HepG2 (cell line): ENCODE measurements at places on chromosomes 13 and 19. TPM values are rescaled to one million over a fixed set of nuclear protein-coding genes. Genes with fewer than 3 reads are reported as not detected.

KLF5 gene
- polyA plus RNA-seq = 7.1 and 9.2 TPM in 2 replicates

DNA sequence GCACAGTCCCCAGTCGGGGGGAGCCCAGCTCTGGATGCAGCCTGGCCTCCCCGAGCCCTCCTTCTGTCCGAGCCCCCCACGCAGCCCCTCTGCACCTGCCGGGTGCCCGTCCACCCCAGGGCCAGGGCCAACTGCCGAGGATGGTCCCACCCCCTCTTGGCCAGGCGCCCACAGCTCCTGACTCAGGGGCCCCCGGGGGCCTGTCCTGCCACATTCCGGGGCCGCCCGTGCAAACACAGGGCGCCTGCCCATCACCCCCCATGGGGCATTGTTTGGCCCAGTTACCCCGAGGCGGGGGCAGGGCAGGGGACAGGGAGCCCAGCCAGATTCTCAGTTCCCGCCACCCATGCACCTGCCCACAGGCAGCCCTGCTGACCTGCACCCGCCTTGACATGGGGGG lies 5.3 kb upstream of the TCF3 start:
- no peak overlapping the region for H3K27ac ChIP-seq
- H3K27me3 ChIP-seq = peaks cover 59% of the 10 kb centered on the region
- H3K36me3 ChIP-seq = no peaks in the 10 kb centered on the region
- peaks cover 34% of the 10 kb centered on the region for H3K4me1 ChIP-seq
- DNase-seq = no peak
- H3K4me3 ChIP-seq = no peak overlapping the region

NFKBIB gene
- polyA plus RNA-seq = 8.6 and 11.5 TPM in 2 replicates

DNA sequence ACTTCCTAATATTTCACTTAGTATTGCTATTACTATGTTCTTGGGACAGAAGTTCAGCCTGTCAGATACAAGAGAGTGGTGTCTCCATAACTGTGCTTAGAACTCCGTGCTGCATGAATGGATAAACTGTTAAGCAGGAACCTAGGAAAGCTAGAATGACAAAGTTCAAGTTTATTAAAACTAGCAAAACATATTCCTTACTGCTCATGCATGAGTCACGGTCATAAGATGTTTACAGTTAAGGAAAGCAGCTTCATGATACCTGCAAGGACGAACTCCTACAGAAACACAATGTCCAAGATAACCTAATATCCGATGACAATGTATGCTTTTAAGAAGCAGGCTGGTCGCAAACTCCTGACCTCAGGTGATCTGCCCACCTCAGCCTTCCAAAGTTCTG lies 6.0 kb upstream of the ZNF765 start:
- H3K36me3 ChIP-seq = no peaks in the 10 kb centered on the region
- no peak for DNase-seq
- H3K27ac ChIP-seq = no peak overlapping the region
- H3K4me3 ChIP-seq = no peak overlapping the region
- peaks cover 7% of the 10 kb centered on the region; the same call in 1 of the 2 replicates for H3K4me1 ChIP-seq
- no peaks in the 10 kb centered on the region for H3K27me3 ChIP-seq

DNA sequence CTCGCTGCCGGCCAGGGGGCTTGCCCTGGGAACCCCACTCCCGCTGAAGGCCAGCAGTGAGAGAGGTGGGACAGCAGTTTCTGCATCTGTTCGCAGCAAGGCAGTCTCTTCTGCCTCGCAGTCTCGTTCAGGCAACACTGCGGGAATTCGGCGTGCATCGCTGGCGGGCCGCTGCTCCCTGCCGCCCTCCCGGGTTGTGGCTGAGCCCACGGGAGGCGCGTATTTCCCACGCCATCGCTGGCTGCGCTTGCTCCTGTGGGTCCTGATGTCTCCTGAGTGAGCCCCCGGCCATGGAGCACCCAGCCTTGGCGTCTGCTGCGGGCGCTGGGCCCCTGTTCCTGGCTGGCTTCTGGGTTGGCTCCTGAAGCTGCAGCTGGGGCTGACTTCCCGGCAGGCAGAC lies 227.9 kb downstream of the TEX29 start:
- DNase-seq = no peak
- no peak overlapping the region for H3K4me3 ChIP-seq

RYR1 gene
- polyA plus RNA-seq = 0.03 and 0.14 TPM in 2 replicates

RASAL3 gene
- not detected in 2 replicates for polyA plus RNA-seq

DNA sequence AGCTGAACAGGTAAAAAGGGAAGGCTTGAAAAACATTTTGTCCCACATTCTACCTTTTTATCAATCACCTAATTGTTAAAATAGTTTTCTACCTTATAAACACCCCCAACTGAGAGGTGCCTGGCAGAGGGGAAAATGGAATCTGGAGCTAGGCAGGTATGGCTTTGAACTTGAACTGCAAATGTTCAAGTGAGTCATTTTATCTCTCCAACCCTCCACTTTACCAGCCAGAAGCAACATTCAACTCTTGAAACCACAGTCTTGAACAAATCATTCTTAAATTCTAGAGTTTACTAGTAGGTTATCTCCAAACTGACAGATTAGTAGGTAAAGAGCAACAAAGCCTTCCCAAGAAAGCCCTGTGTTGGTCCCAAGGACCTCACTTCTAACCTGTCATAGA lies 116.9 kb downstream of the ABCC4 start:
- no peaks in the 10 kb centered on the region for H3K27me3 ChIP-seq
- H3K4me3 ChIP-seq = no peak overlapping the region
- no peaks in the 10 kb centered on the region for H3K36me3 ChIP-seq
- no peak for DNase-seq
- no peak overlapping the region for H3K27ac ChIP-seq

GPR12 gene
- polyA plus RNA-seq = not detected in 2 replicates

GRCh38 chr13:45229172-45229571 lies 28.3 kb upstream of the KCTD4 start:
- H3K27me3 ChIP-seq = no peaks in the 10 kb centered on the region
- no peak overlapping the region for H3K27ac ChIP-seq
- no peak for DNase-seq
- H3K36me3 ChIP-seq = no peaks in the 10 kb centered on the region
- H3K4me3 ChIP-seq = no peak overlapping the region
- no peaks in the 10 kb centered on the region for H3K4me1 ChIP-seq

CYP4F8 gene
- not detected in 2 replicates for polyA plus RNA-seq
